GM03348 (cell line): ENCODE measurements at places on chromosomes 5 and 9.

GRCh38 chr5:67093279-67093678 is 103.3 kb downstream of the CD180 start:
- DNase-seq = no peak

GRCh38 chr9:13857521-13857920 is 456.4 kb downstream of the NFIB start:
- peak; percentile 41 for DNase-seq

- no peak for DNase-seq
These were observed 283.4 kb downstream of the PRELID2 start for GRCh38 chr5:145551714-145552113.

GRCh38 chr5:306011-306805 is 15.3 kb upstream of the AHRR start:
- DNase-seq = no peak

DNA sequence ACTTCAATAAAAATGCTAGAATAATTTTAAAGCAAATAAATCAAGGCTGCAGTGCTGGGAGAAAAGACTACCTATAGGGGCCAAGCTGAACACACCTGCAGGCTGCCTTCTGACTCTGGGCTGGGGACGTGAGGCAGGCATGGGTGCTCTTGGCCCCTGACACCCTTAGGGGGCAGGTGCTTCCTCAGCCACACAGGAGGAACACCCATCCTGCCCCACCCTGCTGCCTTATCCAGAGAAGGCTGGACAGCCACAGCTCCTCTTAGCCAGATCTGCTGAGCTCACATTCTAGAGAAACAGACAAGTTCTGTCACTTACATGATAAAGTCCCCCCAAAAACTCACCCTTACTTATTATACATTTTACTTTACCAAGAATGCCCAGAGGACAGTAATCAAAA is 6.6 kb upstream of the LMX1B start:
- no peak for DNase-seq

- peak; percentile 33 for DNase-seq
These were observed 207.3 kb downstream of the CD180 start for GRCh38 chr5:66989286-66989685.

DNA sequence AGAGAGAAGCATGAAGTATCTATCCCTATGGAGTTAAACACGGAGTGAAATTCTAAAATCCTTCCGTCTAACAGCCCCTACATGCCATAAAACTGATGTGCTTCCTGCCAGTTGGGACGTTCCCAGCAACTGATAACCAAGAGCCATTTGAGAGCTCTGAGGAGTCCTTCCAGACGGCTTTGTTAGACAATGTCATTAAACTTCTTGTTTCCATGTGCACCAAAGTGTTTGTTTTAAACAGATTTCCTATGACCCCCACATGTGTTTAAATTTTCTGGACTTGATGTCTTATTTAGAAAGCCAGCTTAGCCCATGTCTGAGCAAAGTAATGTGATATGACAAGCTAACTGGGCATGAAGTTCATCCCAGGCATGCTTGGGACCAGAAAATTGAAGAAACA is 57.2 kb upstream of the LPAR1 start:
- no peak for DNase-seq

DNA sequence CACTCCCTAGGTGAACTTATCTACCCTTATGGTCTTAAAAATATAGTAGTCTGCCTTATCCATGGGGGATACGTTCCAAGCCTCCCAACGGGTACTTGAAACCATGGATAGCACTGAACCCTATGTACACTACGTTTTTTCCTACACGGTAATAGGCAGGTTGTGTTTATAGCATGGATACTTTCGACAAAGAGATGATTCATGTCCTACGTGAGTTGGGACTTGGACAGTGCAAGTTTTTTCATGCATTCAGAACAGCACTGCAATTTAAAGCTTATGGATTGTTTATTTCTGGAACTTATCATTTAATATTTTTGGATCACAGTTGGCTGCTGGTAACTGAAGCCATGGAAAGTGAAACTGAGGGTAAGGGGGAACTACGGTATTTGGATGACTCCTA is 88.1 kb downstream of the CNTLN start:
- DNase-seq = no peak

DNA sequence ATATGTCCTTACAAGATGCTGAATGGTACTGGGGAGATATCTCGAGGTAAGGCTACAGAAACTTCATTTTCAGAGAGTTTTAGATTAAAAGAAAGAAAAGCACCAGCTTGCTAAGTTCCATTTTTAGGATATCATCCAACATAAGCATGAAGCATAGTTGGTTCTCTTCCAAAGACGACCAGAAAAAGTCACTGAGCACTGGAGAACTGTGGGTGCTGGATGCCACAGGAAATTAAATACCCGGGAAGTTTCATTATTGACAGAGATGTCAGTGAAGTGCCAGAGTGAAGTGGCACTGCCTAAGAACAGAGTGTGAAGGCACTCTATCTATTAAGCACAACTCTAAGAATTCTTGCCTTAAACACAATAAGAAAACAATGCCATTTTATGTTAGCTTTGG is 76.8 kb downstream of the PIK3R1 start:
- DNase-seq = no peak

DNA sequence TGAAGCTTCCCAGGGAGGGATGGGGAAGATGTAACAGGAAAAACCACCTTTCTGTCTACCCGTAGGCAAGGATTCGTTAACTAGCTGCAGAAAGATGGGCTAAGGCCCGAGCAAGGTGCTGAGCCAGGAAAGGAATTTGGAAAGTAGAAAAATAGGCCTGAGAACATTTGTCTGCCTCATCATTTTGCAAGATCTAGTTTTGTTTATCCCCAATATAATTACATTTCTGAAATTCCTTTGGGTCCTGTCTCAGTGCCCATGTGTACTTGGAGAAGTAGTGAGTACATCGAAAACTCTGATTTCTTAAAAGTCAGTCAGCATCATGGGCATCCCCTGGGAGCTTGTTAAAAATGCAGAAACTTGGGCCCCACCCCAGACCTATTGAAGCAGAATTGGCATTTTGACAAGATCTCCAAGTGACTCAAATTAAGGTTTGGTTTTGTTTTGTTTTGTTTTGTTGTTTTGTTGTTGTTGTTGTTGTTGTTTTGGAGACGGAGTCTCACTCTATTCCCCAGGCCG is 52.1 kb upstream of the CEMIP2 start:
- peak; percentile 31 for DNase-seq

- no peak for DNase-seq
These were observed 70.4 kb downstream of the OTP start for GRCh38 chr5:77568082-77568481.

DNA sequence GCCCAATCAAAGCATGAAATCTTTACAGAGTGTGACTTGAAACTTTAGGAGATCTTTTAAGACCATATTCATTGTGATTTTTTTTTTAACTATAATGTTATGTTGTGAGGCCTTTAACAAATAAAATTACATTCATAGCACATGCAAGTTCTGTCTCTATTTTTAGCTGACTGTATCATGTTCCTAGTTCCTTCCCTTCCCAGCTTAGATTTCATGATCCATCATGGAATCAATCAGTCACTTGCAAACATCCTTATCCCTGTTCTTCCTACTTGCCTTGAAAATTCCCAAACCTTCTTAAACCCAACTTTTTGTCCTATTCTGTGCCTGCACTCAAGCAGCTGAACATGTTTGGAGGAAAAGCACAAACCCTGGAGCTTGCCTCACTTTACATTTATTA is 141.8 kb downstream of the DMXL1 start:
- DNase-seq = no peak

- no peak for DNase-seq
These were observed 8.2 kb downstream of the PRRC2B start for GRCh38 chr9:131402073-131402472.

DNA sequence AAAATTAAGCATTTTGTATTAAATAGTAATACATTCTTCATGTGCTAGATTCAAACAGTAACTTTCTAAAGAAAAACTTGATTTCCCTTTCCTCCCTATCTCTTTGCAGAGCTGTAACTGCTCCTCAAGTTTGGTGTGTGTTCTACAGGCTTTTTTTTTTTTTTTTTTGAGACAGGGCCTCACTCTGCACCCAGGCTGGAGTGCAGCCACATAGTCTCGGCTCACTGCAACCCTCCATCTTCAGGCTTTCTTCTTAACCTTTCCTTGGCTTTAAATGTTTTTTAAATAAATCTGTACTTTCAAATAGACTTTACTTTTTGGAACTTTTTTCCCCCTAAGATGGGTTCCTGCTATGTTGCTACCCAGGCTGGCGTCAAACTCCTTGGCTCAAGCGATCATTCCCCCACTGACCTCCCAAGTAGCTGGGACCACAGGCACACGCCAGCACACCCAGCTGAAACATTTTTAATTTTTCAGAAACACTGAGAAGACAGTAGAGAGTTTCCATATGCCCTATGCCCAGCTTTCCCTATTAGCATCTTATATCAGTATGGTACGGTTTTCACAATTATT is 9.1 kb downstream of the NDFIP1 start:
- DNase-seq = no peak

GRCh38 chr5:35794328-35794619 is 62.4 kb upstream of the IL7R start:
- no peak for DNase-seq

DNA sequence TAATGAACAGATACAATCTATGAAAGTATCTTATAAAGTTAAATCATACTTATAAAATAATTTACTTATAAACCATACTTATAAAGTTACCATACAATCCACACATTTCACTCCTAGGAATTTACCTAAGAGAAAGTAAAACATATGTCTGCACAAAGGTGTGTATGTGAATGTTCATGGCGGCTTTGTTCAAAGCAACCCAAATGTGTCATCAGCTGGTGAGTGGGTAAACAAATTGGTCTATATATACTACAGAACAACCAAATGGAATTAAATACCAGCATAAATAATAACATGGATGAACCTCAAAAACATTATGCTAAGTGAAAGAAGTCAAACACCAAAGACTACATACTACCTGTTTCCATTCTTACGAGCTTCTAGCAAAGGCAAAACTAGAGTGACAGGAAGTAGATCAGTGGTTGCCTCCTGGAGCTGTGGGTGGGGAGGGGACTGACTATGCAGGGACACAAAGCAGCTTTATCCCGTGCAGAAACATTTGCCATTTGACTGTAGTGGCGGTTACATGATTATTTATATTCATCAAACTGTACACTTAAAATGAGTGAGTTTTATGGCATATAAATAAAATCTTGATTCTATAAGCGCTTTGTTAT is 10.6 kb downstream of the TRAF1 start:
- DNase-seq = no peak

- no peak for DNase-seq
These were observed 333.6 kb downstream of the CSNK1G3 start for GRCh38 chr5:123845356-123846100.

DNA sequence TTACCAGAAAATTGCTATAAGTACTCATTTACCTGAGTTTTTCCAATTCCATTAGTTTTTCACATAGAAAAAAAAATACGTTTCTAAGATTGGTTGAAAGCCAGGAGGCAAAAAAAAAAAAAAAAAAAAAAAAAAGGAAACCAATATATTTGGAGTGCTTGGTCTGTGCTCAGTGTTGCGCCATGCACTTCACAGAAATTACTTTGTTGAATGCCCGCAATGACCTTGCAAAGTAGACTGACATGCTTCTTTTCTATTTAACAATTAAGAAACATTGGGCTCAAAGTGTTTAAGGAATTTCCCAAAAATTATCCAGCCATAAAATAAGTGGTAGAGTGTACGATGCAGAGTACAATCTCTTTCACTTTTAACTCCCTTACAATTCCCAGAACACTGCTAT is 65.2 kb upstream of the PAPPA start:
- DNase-seq = no peak

DNA sequence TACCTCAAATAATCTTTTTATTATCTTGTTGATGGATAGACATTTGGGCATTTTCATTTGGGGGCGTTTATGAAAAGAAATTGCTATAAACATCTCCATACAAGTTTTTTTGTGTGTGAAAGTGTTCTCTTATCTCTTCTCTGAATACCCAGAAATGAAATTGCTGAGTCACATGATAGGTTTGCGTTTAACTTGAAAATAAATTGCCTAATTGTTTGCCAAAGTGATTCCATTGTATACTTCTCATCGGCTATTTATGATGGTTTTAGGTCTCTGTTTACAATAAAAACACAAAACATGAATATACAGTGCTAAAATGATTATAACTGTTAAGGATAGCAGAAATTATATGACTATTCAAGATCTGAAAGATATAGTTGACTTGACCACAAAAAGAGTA is 361.7 kb downstream of the TAF11L14 start:
- no peak for DNase-seq

GRCh38 chr5:115551415-115551814 is 6.8 kb upstream of the FEM1C start:
- DNase-seq = peak; percentile 10

- no peak for DNase-seq
These were observed 11.5 kb downstream of the PRR7 start for GRCh38 chr5:177457852-177458681.

DNA sequence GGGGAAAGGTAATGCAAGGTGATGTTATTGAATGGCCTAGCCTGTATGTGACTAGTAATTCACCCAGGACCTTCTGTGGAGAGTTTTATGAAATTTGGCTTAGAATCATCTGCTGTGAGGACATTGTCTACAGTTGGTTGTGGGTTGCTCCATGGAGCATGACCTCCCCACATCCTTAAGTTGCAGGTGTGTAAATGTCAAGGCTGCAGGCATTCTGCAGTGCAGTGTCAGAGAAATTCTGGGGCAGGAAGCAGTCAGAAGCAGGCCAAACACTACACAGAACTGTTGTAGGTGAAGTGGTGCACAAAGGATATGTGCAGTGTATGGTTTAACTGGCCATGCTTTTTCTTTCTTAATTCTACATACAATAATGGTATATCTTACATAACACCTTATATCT is 588.3 kb downstream of the EBF1 start:
- DNase-seq = no peak

- peak; percentile 30 for DNase-seq
These were observed 99.8 kb upstream of the DAP start for GRCh38 chr5:10860645-10861422.

- no peak for DNase-seq
These were observed 163.4 kb downstream of the ERCC6L2 start for GRCh38 chr9:96038914-96039313.

DNA sequence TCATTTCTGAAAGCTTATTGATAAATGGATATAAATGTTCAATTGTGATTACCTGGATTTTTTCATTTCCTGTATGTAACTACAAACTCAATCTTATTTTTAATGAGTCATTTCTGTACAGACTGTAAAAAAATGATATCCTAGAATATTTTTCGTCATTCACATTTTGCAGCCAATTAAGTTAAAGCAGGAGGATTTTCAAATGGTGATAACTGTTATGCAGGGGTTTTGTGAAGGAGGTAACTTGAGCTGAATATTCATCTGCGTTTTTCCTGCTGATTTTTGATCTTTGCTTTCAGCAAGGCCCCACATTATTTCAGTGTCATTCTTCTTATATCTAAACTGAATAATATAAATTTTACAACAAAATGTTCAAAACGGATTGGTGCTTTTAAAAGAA is 74.1 kb downstream of the SLF1 start:
- no peak for DNase-seq

GRCh38 chr5:83564069-83564749 is 92.7 kb downstream of the VCAN start:
- DNase-seq = peak; percentile 27

- no peak for DNase-seq
These were observed 15.0 kb downstream of the NINJ1 start for GRCh38 chr9:93118863-93119702.
